ENCODE measurements at places on chromosomes 12 and 14. TPM values are rescaled to one million over a fixed set of nuclear protein-coding genes. Genes with fewer than 3 reads are reported as not detected.

The HPD gene
- total RNA-seq: 1.4 TPM

The KRT77 gene
- total RNA-seq: not detected

The DCAF4 gene
- total RNA-seq: 33.4 TPM

The RDH5 gene
- total RNA-seq: 2.1 TPM

The PPP1R13B gene
- 5.2 TPM for total RNA-seq

The ANG gene
- total RNA-seq: 7.0 TPM

The BICDL1 gene
- total RNA-seq: 3.8 TPM

The PTGR2 gene
- 9.9 TPM for total RNA-seq

The MIPOL1 gene
- total RNA-seq: 2.8 TPM

The CD27 gene
- not detected for total RNA-seq

The DBX2 gene
- not detected for total RNA-seq

The ESYT1 gene
- 73.6 TPM for total RNA-seq

The ENDOU gene
- total RNA-seq: not detected

The IL22 gene
- not detected for total RNA-seq

The SCNN1A gene
- 28.9 TPM for total RNA-seq

The IL31 gene
- total RNA-seq: not detected

The CTSG gene
- total RNA-seq: not detected

The CHGA gene
- total RNA-seq: 3.0 TPM

The VWF gene
- 0.27 TPM for total RNA-seq

The PIK3C2G gene
- total RNA-seq: not detected

The FITM1 gene
- total RNA-seq: not detected

The COX6A1 gene
- 783 TPM for total RNA-seq

The SLC11A2 gene
- total RNA-seq: 20.2 TPM

The CAPZA3 gene
- total RNA-seq: not detected

The SLC17A8 gene
- not detected for total RNA-seq

The GARIN6 gene
- not detected for total RNA-seq

The DEPDC4 gene
- total RNA-seq: 0.80 TPM

The IGF1 gene
- total RNA-seq: not detected

The CCDC88C gene
- 6.3 TPM for total RNA-seq

The SLC7A7 gene
- 24.0 TPM for total RNA-seq

The SMCO2 gene
- total RNA-seq: 0.11 TPM

The ALKBH2 gene
- total RNA-seq: 49.0 TPM

The ARMH4 gene
- 0.71 TPM for total RNA-seq

The CEP170B gene
- total RNA-seq: 29.4 TPM

The APOLD1 gene
- total RNA-seq: 0.45 TPM

The PZP gene
- total RNA-seq: not detected

The CLEC9A gene
- not detected for total RNA-seq

The PRB4 gene
- not detected for total RNA-seq

The KRT7 gene
- total RNA-seq: 4,985 TPM

The GMPR2 gene
- total RNA-seq: 58.1 TPM

The TRPV4 gene
- total RNA-seq: 0.08 TPM

The SAMD15 gene
- 2.6 TPM for total RNA-seq

The ITPK1 gene
- total RNA-seq: 66.5 TPM

The PLCZ1 gene
- not detected for total RNA-seq

The AICDA gene
- total RNA-seq: 0.13 TPM

The MORN3 gene
- 0.65 TPM for total RNA-seq

The MYH7 gene
- total RNA-seq: not detected

The FAM186B gene
- 0.15 TPM for total RNA-seq

The CRIP2 gene
- 185 TPM for total RNA-seq

The HIP1R gene
- total RNA-seq: 33.0 TPM

The KRT8 gene
- total RNA-seq: 5,279 TPM

The EXOC3L4 gene
- 1.5 TPM for total RNA-seq
